ENCODE measurements at places on chromosomes 3 and 15. TPM values are rescaled to one million over a fixed set of nuclear protein-coding genes. Genes with fewer than 3 reads are reported as not detected.

DNA sequence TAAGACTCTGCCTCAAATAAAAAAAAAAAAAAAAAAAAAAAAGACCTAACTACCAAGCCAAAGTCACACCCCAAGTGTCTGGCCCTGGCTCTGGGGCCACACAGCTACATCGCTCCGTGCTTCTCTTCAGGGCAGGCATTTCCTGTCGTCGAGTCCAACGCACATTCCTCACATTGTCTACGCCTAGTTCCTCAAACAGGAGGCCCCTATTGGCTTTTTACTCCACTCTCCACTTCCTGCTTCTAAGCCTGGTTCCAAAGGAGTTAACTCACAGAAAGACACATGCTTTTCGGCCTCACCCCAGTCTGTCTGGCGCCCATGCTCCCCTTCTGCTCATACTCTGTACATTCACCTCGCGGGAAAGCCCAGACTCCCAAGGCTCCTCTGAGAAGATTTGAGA lies 28.8 kb downstream of the KNG1 start:
- peak; percentile 84 for DNase-seq

DNA sequence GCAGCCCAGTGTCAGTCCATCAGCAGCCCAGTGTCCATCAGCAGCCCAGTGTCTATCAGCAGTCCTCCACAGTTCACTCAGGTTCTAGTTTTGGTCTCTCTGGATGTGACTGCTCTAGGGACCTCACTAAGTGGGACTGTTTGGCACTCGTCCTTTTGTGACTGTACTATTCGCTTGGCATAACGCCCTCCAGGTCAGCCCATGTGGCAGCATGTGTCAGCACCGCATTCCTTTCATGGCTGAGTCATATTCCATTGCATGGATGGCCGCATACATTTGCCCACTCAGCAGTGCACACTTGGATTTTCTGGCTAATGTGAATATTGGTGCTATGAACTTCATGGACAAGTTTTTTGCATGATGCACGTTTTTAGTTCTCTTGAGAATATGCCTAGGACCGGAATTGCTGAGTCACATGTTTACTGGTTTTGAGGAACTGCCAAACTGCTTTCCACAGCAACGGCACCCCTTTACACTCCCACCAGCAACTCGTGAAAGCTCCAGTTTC lies 16.4 kb downstream of the CHST13 start:
- peak; percentile 26 for DNase-seq

The ACTC1 gene
- total RNA-seq = 40.5 TPM

GRCh38 chr3:151052346-151052745 lies 33.1 kb upstream of the MED12L start:
- DNase-seq = no peak

- DNase-seq = no peak
Measured at GRCh38 chr3:185959609-185960521, 22.1 kb upstream of the TRA2B start.

The CEMIP gene
- total RNA-seq = 1.6 TPM

Measured in mucosa of gallbladder (tissue), 1 donor.